ENCODE measurements at places on chromosomes 1 and 21.

DNA sequence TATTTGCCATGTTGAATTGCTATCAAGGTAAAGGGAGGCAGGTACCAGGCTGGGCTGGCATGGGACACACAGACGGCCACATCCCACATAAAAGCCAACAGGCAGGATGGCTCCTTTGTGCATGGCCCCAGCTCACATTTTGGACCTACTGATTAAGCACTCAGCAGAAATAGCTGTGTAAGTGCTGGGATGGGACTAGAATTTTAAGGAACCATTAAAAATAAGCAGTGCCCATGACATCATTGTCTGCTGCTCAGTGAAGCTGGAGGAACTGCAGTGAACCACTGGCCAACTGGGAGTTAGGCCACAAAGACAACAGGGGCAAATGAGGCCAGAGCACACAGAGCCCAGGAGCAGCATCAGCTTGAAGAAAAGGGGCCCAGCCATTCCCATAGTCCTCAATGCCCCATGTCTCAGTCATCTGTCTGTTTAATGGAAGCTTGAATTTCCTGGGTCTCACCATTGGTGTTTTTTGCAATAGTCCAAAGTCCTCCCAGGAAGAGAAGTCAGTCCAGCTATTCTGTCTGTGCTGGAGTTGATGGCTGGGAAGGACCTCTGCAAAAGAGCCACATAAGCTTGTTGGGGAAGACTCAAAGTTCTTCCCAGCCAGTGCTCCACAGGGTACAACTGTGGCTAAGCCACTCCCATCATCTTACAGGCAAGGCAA is 45.3 kb upstream of the TNR start:
- DNase-seq = no peak

GRCh38 chr1:15676688-15677661 is 7.1 kb upstream of the PLEKHM2 start:
- DNase-seq = no peak

- no peak for DNase-seq
These were observed 16.2 kb upstream of the OR2T10 start for GRCh38 chr1:248613742-248614141.

DNA sequence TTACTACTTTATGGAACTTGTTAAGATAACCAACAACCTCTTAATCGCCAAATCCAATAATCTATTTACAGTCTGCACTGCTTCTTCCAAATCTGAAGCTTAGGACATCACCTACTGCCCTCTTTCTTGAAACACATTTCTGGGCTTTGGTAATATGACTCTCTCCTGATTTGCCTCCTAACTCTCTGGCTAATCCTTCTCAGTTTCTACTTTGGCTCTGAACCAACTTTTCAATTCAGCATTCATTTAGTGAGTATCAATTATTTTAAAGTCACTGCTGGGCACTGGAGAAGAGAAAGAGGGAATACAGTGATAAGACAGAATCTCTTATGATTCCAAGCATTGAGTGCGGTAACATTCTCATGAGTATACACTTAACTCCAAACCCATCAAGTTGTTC is 275.0 kb downstream of the AKT3 start:
- DNase-seq = peak; percentile 39

DNA sequence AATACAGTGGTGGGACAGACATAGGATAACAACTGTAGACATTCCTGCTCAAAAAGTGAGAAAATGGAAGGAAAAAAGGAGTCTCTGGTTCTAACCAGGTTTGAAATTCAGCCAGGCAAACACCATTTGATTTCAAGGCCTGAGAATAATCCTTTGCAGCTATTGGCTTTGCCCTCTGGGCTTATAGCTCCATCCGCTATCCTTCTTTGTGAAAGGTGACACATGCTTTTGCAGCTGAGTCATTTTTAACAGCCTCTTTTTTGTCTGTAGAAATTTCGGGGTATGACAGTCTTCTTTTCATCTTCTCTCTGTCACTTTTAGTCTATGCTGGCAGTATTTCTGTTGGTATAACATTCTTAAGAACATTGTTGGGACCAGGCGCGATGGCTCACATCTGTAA is 16.2 kb downstream of the SDHC start:
- DNase-seq = no peak

- no peak for DNase-seq
These were observed 28.5 kb upstream of the C1orf198 start for GRCh38 chr1:230896779-230897178.

- no peak for DNase-seq
These were observed 60.8 kb downstream of the NDUFS5 start for GRCh38 chr1:39086865-39087409.
